Thyroid gland (tissue), 4 donors: ENCODE measurements at places on chromosomes 4 and X.

DNA sequence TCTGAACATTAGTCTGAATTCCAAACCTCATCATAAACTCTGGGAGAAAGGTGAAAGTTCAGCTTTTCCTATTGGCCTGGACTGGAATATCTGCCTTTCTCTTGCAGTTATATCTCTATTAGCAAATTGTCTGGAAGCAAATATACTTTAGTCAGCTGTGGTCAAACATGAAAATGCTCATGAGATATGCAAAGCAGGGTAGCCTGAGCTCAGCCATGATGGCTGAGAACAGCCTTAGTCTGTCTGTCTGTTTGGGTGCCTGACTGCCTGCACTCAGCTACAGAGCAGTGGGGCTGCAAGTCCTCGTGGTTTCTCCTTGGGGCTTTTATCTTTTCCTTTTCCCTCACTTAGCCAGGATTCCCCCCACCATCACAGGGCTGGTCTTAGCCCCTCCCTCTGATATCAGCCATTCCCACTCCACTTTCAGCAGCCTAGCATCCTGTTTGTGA, 19.5 kb upstream of the PGRMC2 start:
- no peak overlapping the region for H3K27ac ChIP-seq
- DNase-seq: no peak
- peaks cover 20% of the 10 kb centered on the region for H3K4me1 ChIP-seq
- no peaks in the 10 kb centered on the region for H3K36me3 ChIP-seq

GRCh38 chr4:13483136-13483767, 888 bp downstream of the RAB28 start:
- no peaks in the 10 kb centered on the region for H3K27me3 ChIP-seq
- H3K4me1 ChIP-seq: peaks cover 12% of the 10 kb centered on the region
- H3K36me3 ChIP-seq: no peaks in the 10 kb centered on the region
- DNase-seq: no peak

- DNase-seq: no peak
- no peaks in the 10 kb centered on the region for H3K27me3 ChIP-seq
- peak overlapping the region; percentile 48 for H3K4me3 ChIP-seq
- H3K36me3 ChIP-seq: no peaks in the 10 kb centered on the region
- H3K4me1 ChIP-seq: peaks cover 18% of the 10 kb centered on the region
Observed at GRCh38 chr4:48985602-48985975, 486 bp upstream of the CWH43 start.

DNA sequence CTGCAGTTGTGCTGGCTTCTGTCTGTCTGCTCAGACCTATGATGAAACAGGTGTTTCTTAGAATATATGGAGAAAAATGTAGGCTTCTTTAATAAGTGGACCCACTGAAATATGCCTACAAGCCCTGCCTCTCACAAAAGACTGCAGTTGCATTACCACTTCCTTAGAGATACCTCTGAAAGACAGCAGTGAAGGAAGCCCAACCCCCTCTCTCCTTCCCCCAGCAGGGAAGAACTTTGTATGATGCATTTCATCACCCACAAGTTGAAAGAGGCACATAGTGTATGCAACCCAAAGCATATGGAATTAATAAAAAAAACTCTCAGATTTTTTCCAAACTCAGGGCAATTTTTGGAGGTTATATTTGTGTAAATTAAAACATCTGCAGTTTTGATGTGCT, 916.7 kb downstream of the TECRL start:
- no peaks in the 10 kb centered on the region for H3K27me3 ChIP-seq
- H3K36me3 ChIP-seq: no peaks in the 10 kb centered on the region
- H3K4me1 ChIP-seq: no peaks in the 10 kb centered on the region

DNA sequence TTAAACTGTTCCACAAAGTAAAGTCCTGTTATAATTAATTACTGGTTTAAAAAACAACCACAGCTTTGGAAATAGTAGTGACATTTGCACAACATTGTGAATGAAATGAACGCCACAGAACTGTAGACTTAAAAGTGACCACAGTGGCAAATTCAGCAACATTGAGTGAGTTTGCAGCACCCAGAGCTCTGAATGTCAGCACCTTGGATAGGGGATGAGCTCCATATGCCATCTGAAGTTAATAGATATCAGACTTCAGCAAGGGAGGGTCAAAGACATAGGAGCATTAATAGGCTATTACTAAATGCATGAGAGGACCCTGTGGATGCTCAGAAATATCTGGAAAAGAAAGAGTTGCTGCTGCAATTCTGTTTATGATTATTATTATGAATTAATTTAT, 55.3 kb upstream of the KCNIP4 start:
- no peaks in the 10 kb centered on the region for H3K4me1 ChIP-seq
- no peak overlapping the region for H3K4me3 ChIP-seq
- H3K36me3 ChIP-seq: no peaks in the 10 kb centered on the region
- H3K27me3 ChIP-seq: no peaks in the 10 kb centered on the region

- H3K36me3 ChIP-seq: no peaks in the 10 kb centered on the region
- H3K4me3 ChIP-seq: no peak overlapping the region
- no peaks in the 10 kb centered on the region for H3K27me3 ChIP-seq
- no peaks in the 10 kb centered on the region for H3K4me1 ChIP-seq
Observed at GRCh38 chrX:70044541-70045245, 5.0 kb downstream of the AWAT2 start.

- no peak overlapping the region for H3K4me3 ChIP-seq
- peaks cover 20% of the 10 kb centered on the region for H3K27me3 ChIP-seq
- H3K4me1 ChIP-seq: no peaks in the 10 kb centered on the region
- no peaks in the 10 kb centered on the region for H3K36me3 ChIP-seq
- no peak for DNase-seq
- H3K27ac ChIP-seq: no peak overlapping the region
Observed at GRCh38 chrX:100408713-100409609, 1.1 kb downstream of the PCDH19 start.

DNA sequence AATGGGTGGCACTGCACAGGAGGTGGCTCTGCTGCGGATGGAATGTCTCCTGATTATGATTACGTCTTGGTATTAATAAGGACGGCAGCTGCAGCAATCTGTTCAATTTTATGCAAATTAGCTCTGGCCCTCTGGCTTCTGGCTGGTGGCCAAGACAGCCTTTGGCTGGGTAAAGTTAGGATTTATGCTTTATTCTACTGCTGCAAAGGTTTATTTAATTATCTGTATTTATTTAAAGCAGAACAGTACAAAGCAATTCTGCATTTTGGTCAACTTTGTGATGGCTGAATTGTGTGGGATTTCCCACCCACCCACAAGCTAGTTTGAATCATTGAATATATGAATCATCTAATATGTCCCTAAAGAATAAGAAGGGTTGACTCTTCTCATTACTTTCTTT, 745.6 kb upstream of the FAM241A start:
- H3K36me3 ChIP-seq: no peaks in the 10 kb centered on the region
- H3K4me3 ChIP-seq: no peak overlapping the region
- no peak overlapping the region for H3K27ac ChIP-seq
- H3K27me3 ChIP-seq: no peaks in the 10 kb centered on the region
- H3K4me1 ChIP-seq: peaks cover 7% of the 10 kb centered on the region

GRCh38 chrX:136619899-136620505, 28.0 kb upstream of the CD40LG start:
- no peaks in the 10 kb centered on the region for H3K36me3 ChIP-seq
- H3K4me3 ChIP-seq: no peak overlapping the region
- H3K27me3 ChIP-seq: no peaks in the 10 kb centered on the region
- DNase-seq: no peak
- no peak overlapping the region for H3K27ac ChIP-seq

- H3K36me3 ChIP-seq: no peaks in the 10 kb centered on the region
- no peaks in the 10 kb centered on the region for H3K4me1 ChIP-seq
- H3K27me3 ChIP-seq: no peaks in the 10 kb centered on the region
- H3K4me3 ChIP-seq: no peak overlapping the region
Observed at GRCh38 chrX:151723156-151723760, 7.4 kb downstream of the FATE1 start.

DNA sequence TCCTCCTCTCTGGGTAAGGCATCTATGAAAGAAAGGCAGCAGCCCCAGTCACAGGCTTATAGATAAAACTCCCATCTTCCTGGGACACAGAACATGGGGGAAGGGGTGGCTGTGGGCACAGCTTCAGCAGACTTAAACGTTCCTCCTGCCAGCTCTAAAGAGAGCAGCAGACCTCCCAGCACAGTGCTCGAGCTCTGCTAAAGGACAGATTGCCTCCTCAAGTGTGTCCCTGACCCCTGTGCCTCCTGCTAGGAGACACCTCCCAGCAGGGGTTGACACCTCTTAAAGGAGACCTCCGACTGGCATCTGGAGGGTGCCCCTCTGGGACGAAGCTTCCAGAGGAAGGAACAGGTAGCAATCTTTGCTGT, 89.9 kb downstream of the EFHC2 start:
- no peak overlapping the region for H3K4me3 ChIP-seq
- no peaks in the 10 kb centered on the region for H3K27me3 ChIP-seq
- peaks cover 12% of the 10 kb centered on the region for H3K4me1 ChIP-seq

DNA sequence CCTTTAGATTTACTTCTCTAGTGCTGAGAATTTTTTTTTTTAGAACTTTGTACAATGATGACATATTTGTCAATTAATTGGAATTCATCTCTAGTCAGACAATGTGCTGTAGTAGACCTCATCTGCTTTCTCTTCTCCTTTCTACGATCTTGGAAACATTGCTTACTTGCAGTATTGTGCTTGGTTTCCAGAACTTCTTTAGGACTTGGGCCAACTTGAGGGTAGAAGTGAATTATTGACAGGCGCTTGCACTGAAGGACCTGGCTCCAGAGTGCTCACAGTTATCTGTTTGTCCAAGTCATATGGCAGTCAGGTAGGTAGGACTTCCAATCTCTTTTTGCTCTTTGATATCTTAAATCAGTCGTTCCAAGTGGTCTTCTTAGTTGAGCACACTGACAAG, 39.6 kb downstream of the FNIP2 start:
- H3K27me3 ChIP-seq: no peaks in the 10 kb centered on the region
- H3K4me3 ChIP-seq: no peak overlapping the region
- no peak overlapping the region for H3K27ac ChIP-seq
- peaks cover 46% of the 10 kb centered on the region for H3K4me1 ChIP-seq
- no peaks in the 10 kb centered on the region for H3K36me3 ChIP-seq
- no peak for DNase-seq
